Germinal center (tissue), 1 donor: ENCODE measurements at places on chromosomes 7 and 10.

DNA sequence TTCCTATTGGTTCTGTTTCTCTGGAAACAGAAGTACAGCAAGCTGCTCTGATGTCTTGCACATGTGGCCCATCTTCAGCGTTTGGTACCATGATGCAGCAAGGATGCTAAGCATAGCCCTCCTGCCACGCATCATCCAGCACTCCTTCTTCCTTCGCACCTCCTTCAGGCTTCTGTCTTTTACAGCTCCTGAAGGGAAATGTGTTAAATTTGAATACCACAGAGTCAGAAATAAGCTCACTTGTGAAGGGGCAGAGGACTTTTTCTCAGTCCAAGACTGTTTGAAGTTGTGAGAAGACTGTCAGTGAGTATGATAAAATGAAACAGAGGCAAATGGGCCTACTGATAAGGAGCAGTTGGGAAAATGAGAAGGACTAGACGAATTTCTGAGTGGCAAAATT is 20.7 kb downstream of the TSPAN13 start:
- no peak for DNase-seq

DNA sequence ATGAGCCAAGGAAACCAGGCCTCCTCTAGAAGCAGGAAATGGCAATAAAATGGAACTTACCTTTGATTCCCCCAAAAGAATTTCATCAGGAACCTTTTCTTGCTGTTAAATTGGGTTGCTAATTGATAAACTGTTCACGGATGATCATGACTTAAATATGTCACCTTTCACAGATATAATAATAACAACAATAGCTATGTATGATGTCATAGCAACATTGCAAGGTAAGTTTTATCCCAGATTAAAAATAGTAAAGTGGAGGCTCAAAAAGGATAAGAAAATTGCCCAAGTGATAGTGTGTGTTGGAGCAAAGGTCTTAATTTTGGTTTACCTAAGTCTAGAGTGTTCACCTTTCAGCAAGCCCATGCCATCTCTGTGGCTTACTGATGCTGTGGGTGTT is 357.6 kb upstream of the CELF2 start:
- DNase-seq: no peak

DNA sequence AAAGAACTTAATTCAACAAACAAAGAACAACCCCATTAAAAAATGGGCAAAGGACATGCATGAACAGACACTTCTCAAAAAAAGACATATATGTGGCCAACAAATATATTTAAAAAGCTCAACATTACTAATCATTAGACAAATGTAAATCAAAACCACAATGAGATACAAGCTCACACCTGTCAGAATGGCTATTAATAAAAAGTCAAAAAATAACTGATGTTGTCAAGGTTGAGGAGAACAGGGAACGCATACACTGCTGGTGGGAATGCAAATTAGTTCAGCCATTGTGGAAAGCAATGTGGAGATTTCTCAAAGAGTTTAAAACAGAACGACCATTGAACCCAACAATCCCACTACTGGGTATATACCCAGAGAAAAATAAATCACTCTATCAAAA is 19.1 kb downstream of the ZFAND4 start:
- no peak for DNase-seq

GRCh38 chr7:14851610-14852009 is 50.9 kb downstream of the DGKB start:
- no peak for DNase-seq

DNA sequence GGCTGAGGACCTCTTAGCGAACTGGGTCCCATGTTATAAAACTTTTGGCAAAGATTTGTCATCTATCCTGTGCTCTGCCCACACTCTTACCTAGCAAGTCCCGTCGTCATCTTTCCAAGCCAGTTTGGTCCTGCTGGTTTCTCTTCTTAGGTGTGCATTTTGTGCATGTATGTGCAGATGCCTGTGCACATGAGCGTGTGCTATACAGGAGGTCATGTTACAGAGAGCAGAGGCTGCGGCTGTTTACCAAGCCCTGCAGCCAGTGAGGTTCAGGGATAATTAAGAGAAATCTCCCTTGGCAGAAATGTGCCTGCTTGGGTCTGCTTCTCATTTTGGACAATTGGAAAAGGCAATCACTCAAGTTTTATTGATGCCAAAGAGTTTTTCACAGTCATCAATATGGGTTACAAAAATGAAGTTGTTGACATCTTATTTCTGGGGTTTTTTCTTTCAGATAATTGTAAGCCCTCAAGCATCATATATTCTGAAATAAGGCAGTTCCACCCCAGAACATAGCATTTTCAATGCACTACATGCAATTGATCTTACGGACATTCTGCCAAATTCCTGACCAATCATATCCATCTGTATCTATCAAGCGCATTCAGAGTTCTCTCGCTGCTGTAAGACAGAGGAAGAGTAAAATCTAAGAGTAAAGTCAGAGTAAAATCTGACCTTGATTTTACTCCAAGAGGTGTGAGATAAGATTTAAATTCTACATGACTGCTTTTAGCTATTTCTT is 361.4 kb upstream of the ZNF32 start:
- DNase-seq: no peak
